ENCODE measurements at places on chromosomes 11 and 22.

DNA sequence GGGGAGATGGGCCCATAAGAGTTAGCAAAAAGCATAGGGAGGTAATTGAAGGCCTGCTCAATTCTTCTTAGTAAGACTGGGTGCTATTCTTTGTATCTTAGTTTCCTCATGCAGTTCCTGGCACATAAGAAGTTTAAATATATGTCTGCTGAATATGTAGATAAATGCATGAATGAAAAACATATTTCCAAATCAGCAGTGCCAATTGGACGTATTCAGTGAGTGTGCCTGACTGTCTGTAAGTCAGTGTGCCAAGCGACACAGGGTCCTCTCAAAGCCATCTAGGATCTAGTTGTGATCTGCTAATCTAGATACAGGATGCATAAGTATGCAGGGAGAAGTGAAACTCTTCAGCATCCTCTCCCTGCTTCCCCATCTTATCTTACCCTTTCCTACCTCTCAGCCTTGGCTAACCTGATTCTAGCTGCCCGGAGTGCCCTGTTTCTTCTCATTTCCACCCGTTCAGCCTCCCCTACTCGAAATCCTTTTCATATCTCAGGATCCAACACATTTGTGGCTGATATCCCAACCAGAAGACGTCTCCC is 91.1 kb upstream of the SORL1-AS1 start:
- DNase-seq = no peak

GRCh38 chr11:6941970-6942369 is 15.7 kb downstream of the ZNF215 start:
- no peak for DNase-seq

DNA sequence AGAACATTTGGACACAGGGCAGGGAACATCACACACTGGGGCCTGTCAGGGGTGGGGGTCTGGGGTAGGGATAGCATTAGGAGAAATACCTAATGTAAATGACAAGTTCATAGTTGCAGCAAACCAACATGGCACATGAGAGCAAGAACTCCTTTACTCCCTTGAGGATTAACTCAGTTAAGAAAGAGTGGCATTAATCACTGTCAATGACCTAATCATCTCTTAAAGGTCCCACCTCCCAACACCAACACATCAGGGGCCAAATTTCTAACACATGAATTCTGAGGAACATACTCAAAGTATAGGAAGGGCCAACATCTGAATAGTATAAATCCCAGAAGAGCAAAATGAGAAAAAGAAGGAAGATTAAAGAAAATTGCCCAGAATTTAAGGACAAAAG is 272.9 kb downstream of the SWAP70 start:
- no peak for DNase-seq

GRCh38 chr22:23001463-23001862 is 68.9 kb upstream of the GNAZ start:
- no peak for DNase-seq

- no peak for DNase-seq
Measured at GRCh38 chr11:94870422-94870821, 102.3 kb downstream of the AMOTL1 start.

DNA sequence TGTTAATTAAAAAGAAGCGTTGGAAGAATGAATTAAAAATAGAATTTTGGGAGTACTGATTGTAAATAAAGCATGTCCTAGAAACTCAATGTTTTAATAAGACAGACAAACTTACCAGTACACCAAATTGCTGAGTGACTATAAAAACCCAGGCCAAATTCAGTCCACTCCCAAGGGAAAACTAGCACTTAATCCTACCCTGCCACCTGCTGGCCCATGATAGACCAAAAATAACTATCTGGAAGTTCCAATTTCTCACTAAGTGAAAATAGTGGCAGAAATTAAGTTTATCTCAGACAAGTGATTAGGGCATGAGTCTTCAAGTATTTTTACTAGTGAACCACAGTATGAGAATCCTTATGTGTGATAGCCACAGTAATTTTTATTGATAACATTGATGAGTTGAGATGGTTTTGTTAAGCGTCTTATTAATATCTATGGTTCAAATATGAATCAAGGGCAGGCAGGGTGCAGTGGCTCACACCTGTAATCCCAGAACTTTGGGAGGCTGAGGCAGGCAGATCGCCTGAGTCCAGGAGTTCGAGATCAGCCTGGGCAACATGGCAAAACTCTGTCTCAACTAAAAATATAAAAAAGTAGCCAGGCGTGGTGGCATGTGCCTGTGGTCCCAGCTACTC is 9.8 kb upstream of the DDX10 start:
- DNase-seq = no peak

DNA sequence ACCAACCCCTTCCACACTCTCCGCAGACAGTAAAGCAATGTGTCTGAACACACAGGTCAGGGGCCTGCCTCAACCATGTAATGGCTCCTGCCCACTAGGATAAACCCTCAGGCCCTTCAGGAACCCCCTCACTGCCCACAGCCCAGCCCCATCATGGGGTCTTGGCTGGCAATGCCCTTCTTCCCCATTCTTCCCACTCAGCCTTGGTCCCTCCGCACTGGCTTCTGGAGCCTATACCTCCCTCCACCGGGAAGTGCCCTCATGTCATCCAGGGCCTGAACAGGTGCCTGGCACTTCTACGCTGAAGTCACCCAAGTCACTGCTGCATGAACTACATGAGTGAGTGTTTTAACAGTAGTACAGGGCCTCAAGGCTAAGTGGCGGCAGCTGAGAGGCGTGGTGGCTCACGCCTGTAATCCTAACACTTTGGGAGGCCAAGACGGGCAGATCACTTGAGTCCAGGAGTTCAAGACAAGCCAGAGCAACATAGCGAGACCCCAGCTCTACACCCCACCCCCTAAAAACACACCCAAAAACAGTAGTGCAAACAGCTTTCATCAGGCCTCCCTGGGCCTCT is 74.8 kb upstream of the PITPNB start:
- DNase-seq = peak; percentile 58

DNA sequence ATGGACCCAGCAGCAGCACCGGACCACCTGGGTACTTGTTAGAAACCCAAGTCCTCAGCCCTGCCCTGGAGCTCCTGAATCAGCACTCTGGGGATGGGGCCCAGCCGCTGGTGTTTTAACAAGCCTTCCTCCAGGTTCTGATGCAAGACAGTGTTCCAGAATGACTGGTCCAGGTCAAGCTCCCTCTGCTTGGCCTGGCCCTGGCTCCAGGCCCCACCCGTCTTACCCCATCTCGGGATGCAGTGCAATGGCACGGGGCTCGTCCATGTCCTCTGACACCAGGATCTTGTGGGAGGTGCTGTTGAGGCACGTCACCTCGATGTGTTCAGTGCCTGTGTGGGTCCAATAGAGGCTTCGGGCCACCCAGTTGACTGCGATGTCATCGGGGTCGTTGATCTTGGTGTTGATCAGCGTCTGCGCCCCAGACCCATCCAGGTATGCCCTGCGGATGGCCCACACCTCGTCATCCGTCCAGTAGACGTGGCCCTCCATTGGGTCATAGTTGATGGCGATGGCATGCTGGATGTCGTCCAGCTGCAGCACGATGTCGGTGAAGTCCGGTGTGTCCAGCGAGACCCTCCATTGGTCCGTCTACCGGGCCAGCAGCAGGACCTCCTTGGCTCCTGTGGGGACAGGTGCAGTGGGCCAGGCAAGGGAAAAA is 140.3 kb downstream of the CRYBB2 start:
- peak; percentile 45 for DNase-seq

GRCh38 chr11:15641271-15642045 is 526.7 kb downstream of the INSC start:
- DNase-seq = no peak

DNA sequence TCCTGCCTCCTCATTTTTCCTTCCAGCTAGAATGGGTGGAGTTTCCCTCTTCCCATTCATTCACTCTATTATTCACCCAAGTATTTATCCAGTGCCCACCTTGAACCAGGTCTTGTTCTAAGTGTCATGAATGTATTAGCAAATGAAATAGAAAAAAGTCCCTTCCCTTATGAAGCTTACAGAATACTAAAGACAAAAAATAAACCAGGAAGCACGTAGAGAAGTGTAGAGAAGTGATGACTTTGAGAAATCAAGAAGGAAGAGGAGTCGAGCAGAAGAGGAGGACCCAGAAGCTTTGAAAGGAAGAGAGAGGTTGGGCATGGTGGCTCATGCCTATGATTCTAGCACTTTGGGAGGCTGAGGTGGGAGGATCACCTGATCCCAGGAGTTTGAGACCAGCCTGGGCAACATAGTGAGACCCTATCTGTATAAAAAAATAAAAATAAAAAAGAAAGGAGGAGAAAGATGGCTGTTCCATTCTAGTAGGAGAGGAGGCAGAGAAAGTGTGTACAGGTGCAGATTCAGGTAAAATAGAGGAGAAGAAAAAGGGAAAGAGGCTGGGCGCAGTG is 17.1 kb upstream of the SYVN1 start:
- no peak for DNase-seq

GRCh38 chr11:57674251-57674650 is 6.3 kb downstream of the ZDHHC5 start:
- DNase-seq = no peak

GRCh38 chr11:108562746-108563581 is 30.6 kb downstream of the EXPH5 start:
- no peak for DNase-seq

DNA sequence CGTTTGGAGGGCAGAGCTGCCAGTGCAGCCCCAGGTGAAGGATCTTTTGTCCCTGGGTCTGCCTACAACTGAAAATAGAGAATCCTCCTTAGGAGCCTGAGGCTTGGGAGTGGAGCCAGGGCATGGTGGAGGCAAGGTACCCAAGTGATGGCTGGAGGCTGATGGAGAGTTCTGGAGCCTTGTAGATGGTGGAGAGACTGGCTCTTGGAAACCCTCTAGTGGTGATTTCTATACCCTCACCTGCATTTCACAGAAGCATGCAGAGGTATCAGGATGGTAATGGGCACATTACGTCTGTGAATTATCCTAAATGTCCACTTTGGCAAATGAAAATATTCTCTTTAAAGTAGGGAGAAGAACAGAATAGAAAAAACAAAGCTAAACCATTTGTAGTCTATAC is 44.4 kb downstream of the INSC start:
- DNase-seq = no peak

GRCh38 chr22:41557401-41558240 is 3.2 kb upstream of the CSDC2 start:
- DNase-seq = no peak

DNA sequence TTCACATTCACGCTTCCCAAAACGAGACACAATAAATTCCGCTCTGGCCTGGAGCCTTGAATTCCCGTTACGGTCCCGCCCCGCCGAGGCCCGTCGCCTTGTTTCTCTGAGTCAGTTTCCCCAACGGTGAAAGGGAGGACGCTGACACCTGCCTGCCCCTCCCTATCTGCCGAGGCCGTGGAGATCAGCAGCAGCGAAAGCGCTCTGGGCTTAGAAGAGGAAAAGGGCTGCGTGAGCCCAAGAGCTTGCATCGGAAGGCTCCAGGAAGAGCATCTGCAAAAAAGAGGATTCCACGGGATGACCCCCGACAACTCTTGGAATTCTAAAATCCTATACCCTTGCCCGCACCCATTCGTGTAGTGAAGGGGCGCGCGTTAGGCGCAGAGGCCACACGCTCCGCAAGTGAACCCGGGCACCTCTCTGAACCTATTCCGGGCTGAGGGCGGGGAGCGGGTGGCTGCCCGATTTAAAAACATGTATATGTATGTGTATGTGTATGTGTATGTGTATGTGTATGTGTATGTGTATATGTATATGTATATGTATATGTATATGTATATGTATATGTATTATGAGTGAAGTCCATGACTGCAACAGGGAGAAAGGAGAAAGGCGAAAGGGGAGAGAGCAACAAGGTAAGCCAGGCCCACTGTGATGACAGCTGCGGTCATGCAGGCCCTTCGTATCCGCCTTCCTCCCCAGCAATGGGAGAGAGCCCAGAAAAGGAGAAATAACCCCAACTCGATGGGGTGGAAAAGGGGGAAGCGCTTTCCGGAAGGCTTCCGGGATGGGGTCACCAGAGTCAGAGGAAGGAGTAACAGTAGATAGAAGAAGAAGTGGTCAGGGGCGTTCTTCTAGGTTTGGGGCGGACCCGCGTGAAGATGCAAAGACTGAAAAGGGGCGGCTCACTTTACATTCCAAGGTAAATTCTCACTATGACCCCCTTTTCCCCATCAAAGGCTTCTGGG is 948 bp upstream of the MRTFA start:
- peak; percentile 89 for DNase-seq

GRCh38 chr11:62786318-62787004 is 741 bp upstream of the TMEM179B start:
- peak; percentile 97 for DNase-seq

- no peak for DNase-seq
Measured at GRCh38 chr11:115300660-115301428, 203.4 kb downstream of the CADM1 start.

- DNase-seq = peak; percentile 16
Measured at GRCh38 chr11:8106679-8107078, 25.7 kb downstream of the TUB start.

GRCh38 chr11:122656073-122656630 is 630 bp downstream of the UBASH3B start:
- peak; percentile 93 for DNase-seq

- no peak for DNase-seq
Measured at GRCh38 chr11:2139123-2139521, at the start of gene IGF2. TSS of gene IGF2 (minus strand) at chr11:2139389. CDS start at chr11:2135523, 3,866 bp downstream.

GRCh38 chr11:1516273-1517067 is 29.9 kb upstream of the MOB2 start:
- peak; percentile 41 for DNase-seq

GRCh38 chr11:72373163-72373562 is 61.2 kb downstream of the CLPB start:
- no peak for DNase-seq

- no peak for DNase-seq
Measured at GRCh38 chr11:70854901-70855556, 397.3 kb downstream of the SHANK2 start.

GRCh38 chr11:78427615-78428265 is 10.1 kb upstream of the GAB2 start:
- no peak for DNase-seq

DNA sequence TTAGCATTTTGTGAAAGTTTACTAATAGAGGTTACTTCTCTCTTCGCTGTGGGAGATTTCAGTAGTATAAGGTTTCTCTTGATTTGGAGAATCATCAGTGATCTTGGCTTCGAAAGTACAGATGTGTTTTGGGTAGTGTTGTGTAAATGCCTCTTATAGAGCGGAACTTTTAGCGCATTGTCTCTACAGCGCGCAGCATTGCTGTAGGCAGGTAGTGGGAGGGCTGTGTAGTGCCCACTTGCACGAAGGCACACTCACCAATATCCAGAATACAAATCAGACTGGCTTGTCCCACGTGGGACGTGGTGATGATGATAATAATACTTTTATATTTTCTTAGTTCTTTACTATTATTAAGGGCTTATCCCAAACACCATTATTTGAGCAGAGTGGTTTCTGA is 51.4 kb downstream of the FAM83F start:
- DNase-seq = no peak

- DNase-seq = peak; percentile 23
Measured at GRCh38 chr22:47032956-47033647, 270.7 kb downstream of the TBC1D22A start.

- DNase-seq = peak; percentile 68
Measured at GRCh38 chr11:134504146-134504905, 92.3 kb upstream of the B3GAT1 start.

DNA sequence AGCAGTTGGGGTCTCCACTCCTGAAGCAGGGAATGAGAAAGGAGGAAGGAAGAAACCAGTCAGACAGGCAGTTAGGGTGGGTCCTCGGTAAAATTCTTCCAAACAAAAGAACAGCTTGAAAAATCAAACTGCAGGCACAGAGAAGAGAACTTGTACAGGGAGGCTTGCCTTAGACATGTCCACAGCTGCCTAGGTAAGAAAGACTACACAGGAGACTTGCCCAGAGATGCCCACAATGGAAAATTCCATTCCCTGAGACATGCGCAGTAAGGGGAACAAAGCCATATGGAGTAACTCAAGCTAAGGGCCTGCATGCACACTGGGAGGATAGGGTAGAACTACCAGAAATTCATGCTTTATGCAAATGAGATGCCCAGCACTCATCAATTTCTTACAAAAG is 9.8 kb downstream of the KCNJ11 start:
- no peak for DNase-seq

Data from spleen (tissue), 13 donors.